ENCODE measurements at places on chromosomes 1 and 21. TPM values are rescaled to one million over a fixed set of nuclear protein-coding genes. Genes with fewer than 3 reads are reported as not detected.

- DNase-seq: no peak
Measured at GRCh38 chr1:185376840-185377635, 60.0 kb upstream of the IVNS1ABP start.

GRCh38 chr1:40679165-40679953 is 12.1 kb upstream of the NFYC start:
- no peak for DNase-seq

DNA sequence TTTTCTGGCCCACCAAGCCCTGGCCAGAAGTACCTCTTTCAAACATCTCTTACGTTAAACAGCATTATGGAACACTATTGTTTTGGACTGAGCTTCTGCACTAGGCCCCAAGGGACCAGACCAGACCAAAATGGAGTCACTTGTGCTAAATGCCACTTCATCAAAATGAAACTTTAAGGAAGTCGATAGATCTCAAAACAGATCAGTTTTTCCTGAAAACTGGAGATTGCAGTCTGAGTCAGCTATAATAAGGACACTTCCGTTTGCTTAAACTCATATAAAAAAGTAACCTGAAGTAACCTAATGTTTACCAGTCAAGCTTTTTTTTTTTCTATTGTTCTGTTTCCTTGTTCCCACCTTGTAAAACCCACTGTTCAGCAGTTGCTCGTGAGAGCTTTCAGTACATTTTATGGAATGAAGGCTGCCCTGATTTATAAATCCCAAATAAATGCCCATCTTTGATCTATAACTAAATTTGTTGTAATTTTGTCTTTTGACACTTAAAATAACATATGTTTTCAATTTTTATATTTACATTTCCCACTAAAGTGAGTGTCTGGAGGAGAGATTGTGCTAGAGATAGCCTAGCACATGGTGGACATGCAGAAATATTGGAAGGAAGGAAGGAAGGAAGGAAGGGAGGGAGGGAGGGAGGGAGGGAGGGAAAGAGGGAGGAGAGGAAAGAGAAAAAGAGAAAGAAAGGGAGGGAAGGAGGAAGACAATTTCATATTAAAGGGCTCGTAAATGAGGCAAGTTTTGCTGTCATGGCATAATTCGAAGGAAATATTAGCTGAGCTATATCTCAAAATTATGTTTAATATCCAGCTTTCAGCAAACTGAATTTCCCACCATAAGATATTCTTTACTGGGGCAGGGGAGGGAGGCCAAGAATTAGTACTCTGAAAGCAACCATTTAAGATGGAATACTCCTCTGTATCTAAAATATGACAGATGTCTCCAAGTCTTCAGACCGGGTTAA is 77.0 kb upstream of the CXADR start:
- DNase-seq: no peak

DNA sequence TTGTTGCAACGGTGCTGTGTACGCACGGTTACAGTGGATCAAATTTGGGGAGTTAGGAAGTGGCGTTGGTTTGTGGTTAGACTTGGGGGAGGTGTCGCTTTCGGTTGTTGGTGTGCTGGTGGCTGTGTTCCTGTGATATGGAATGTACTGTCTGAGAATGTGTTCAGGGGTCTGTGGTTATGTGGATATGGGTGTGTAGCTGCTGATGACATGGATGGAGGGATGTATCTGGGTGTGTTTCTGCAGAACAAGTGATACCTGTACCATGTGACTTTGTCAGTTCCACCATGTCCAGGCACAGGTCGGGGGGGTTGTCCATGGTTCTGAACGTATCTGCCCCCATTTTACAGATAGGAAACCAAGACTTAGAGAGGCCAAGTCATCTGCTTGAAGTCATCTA is 22.7 kb downstream of the PAX7 start:
- DNase-seq: no peak

The ITLN2 gene
- 7.8 TPM for total RNA-seq

DNA sequence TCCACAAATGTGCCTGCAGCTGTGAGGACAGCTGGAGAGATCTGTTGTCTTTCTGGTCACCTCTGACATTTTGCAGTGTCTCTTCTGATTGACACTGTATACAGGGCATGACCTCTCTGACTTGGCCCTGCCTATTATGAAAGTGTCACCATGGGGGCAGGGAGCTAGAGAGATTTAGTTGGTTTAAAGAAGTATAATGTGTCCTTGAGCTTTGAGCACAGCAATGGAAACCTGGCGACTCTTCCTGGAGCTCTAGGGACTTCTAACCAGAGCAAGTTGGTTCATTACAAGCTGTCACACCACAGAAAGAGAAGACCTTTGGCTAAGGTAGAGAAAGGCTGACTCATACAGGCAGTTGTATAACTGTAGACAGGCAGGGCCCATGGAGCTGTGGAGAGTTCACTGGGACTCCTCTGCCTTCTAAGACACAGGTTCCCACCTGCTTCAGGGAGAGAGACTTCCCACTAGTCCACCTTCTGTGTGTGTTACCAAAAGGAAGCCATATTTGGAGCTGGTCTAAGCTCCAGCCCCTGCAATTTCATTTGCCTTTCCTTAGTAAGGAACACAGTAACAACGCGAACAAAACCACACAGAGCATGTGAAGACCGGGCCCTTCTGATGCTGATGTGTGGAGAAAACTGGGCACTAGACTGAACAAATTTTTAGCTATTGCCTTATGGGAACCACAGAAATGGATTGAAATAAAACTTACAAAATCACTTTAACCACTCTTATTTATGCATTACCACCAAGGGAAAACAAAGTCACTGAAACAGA is 90.5 kb upstream of the ADAR start:
- DNase-seq: no peak

DNA sequence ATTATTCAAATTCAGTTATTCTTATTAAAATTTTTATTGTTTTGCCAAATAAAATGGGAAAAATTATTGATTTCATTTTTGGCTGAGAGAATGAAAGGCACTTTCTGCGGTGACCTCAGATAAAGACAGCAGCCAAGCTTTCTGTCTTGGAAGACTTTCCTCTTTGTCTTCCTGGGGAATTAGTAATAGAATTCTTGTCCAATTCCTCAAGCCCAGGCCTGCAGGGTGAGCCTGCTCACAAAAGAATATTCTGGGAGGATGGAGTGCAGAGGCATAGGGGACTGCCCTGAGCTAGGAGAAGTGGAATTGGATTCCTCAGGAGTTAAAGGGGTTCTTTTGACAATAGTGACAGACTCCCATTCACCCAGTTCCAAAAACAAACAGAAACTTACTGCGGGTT is 614.5 kb upstream of the ADGRL2 start:
- DNase-seq: no peak

The RPE65 gene
- total RNA-seq: not detected

GRCh38 chr1:214044438-214045214 is 56.9 kb downstream of the PROX1 start:
- peak; percentile 20 for DNase-seq

The ZYG11A gene
- total RNA-seq: 7.3 TPM

The B3GALT5 gene
- 32.4 TPM for total RNA-seq

- no peak for DNase-seq
Measured at GRCh38 chr1:184359909-184360308, 26.9 kb upstream of the C1orf21 start.

- DNase-seq: no peak
Measured at GRCh38 chr1:42214447-42214871, 49.9 kb upstream of the GUCA2A start.

DNA sequence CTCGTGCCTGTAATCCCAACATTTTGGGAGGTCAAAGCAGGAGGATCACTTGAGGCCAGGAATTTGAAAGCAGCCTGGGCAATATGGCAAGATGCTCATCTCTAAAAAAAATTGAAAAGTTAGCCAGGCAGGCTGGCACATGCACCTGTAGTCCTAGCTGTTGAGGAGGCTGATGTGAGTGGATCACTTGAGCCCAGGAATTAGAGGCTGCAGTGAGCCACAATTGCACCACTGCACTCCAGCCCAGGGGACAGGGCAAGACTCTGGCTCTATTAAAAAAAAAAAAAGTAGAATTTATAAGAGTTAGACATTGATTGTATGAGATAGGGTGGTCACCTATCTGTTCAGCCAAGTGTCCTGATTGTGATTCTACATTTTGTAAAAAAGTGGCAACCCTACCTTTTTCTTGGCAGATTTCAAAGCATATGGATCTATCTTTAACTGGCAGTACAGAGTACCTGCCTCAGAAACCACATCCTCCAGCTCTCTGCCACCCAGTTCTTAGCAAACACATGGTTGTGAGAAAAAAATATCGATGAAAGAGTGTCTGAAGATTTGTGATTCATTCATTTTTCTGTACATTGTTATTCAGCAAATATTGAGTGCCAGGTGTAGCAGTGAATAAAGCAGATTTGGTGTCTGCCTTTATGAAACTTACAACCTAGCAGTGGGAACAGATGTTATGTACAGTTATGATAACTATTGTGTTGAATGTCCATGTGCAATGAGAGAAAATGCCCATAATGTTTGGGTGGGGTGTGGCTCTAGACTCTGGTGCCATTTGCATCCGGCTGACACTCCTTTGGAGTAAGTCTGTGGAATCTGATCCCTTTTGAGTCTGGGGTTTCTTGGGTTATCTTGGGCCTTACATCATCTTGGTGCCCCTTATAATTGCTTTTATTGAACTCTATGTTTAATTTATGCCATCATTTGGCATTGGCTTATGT is 82.5 kb downstream of the ST3GAL3 start:
- no peak for DNase-seq

Data from WTC11 (cell line).